ENCODE measurements at places on chromosomes 13 and 19.

DNA sequence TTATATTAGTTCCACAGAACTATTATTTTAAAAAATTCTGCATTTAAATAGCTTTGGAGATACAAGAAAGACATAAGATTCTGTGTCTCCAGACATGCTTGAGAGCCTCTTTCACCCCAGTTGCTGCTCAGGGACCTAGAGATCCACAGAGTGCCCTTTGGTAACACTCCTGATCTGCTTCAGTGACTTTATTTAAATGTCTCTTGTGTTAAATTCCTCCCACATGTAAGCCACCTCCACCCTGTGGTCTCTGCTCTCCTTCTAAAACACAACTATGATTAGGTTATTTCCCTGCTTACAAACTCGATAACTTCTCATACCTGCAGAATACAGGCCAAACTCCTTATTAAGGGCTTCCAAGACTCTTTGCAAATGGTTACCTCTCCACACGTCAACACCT, 141.0 kb downstream of the RFC3 start:
- DNase-seq = no peak

DNA sequence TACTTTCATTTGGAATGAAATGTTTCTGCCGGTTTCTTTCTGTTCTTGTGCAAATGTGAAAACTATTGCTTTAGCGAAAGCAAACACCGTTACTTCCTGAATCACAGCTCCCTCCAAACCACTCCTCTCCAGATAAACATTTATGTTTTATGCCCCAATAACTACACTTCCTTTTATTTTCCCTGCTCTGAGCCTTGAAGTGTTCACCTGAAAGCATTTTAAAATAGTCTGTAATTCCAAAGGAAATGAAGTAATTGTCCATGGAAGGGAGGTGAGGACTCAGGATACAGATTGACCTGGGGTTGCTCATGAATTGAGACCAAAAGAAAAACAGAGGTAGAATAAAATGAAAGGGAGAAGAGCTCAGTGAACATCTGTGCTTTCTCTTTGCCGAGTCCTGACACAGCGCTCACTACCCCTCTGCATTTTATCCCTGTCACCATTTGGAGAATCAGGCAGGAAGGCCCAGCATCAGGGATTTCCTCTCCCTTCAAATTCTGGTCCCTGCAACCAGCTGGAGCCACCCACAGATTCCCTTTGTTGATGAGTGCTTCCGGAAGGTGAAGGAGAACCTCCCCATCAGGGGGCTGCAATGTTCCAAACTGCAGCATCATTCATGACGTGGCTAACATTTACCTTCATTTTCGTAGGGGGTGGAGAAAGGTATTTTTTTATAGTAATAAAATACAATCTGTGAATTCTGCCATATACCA, 171.9 kb downstream of the ITGBL1 start:
- no peak for DNase-seq

DNA sequence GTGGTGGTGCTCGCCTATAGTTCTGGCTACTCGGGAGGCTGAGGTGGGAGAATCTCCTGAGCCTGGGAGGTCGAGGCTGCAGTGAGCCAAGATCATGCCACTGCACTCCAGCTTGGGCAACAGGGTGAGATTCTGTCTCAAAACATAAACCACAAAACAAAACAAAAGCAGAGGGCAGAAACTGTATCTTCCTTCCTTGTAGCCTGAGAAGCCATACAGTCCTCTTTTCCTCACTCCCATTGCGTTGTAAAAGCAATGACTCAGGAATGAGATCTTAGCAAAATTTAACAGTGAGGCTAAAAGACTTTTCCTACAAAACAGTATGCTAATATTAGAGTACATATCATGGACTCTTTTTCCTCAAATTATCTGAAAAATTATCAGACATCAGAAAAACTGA, 130.9 kb downstream of the SHISA2 start:
- no peak for DNase-seq

- no peak for DNase-seq
Observed at GRCh38 chr13:48776401-48776800, 122.7 kb downstream of the CYSLTR2 start.

DNA sequence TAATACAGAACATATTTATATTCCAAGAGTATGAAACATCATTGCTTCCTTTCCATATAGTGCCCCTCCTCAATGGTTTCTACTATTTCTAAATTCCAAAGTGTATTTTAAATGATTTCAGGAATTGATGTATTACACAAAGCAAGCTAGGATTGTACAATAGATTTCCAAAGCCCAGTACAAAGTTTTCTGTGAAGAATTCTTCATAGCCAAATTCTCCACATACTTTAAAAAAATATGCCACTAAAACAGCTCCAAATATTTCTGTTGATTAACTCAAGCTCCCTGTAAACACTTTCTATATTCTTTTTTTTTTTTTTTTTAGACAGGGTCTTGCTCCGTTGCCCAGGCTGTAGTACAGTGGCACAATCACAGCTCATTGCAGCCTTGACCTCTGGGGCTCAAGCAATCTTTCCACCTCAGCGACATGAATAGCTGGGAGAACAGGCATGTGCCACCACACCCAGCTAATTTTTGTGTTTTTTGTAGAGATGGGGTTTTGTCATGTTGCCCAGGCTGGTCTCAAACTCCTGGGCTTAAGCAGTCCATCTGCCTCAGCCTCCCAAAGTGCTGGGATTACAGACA, 50.6 kb downstream of the ELF1 start:
- DNase-seq = no peak

DNA sequence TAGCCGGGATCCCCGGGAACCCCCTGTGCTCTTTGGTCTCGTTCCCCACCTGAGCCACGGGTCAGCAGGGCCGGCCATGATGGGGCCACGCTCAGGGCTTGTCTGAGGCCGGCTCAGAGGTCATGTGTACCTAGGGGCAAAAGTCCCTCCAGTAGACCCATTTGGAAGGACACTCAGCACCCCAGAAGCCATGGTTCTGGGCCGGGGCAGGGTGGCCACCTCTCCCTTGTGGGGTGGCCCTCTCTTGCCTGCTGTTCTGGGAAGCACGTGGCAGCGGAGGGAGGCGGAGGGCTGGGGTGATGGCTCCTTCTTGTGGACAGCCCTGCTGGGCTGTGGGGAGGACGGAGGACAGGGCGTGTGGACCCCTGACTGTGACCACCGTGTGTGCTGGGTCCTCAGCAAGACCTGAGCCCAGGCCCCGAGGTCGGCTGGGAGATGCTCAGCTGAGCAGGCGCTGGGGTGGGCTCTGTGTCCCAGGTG, 6.4 kb upstream of the PEAK3 start:
- DNase-seq = no peak

GRCh38 chr19:40130013-40130412, 39.3 kb upstream of the ZNF780A start:
- no peak for DNase-seq

GRCh38 chr19:38557205-38557799, 60.5 kb downstream of the MAP4K1 start:
- no peak for DNase-seq

DNA sequence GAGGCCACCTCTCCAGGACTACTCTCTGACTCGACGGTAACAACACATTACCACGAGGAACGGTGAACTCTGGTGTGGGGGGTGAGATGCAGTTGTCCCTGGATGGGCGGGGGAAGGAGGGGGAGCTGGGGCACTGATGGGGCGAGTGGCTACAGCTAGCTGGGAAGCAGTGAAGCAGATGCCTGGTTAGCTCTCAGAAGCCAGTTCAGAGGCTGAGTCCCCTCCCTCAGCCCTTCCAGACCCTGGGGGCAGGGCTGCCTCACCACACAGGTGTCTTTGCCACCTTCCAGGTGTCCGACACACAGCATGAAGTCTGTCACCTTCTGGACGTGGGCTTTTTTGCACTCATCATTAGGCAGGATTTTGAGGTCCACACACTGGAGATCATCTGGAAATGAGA, 4.0 kb downstream of the KLK1 start:
- DNase-seq = no peak

GRCh38 chr13:91896547-91896946, 498.1 kb downstream of the GPC5 start:
- DNase-seq = no peak

- no peak for DNase-seq
Observed at GRCh38 chr13:72507416-72508199, 219.8 kb downstream of the MZT1 start.

DNA sequence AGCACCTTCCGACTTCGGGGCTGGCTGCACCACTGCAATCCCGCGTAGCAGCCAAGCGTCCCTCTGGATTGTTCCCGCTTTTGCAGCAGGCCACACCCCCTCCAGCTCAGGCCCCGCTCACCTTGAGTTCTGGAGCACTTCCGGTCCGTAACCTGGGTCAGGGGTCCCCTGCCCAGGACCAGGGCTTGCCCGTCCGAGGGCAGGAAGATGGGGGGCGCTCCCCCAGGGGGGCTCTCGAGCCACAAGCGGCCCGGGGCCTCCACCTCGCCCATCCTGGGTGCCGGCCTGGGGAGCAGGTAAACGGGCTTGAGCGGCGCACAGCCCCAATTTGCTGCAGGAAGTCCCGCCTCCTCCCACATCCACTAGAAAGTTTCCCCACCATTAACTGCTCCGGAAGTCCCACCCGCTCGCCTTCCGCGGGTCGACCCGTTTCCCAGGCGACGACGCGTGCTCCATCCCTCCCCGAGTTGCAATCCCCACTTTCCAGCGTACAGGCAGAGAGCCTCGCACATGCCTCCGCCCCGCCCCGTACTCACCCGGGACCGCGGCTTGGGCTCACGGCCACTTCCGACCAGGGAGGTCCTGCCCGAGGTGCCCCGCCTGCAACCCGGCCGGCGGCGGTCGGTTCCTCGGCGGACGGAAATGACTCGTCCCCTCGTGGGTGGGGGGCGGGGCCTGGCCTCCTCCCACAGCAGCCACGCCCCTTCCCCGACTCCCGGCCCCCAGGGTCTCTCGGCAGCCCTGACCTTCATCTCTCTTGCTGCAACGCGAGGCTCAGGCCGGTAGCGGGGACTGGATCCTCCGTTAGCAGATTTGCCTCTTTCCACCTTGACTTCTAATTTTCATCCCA, at the start of gene PNKP:
PNKP (minus strand) TSS at position 644 of the 850 bp plus-strand sequence; CDS start at position 272, 372 bp downstream.
- peak; percentile 95 for DNase-seq

- peak; percentile 47 for DNase-seq
Observed at GRCh38 chr13:41458761-41459431, 1.5 kb downstream of the RGCC start.

DNA sequence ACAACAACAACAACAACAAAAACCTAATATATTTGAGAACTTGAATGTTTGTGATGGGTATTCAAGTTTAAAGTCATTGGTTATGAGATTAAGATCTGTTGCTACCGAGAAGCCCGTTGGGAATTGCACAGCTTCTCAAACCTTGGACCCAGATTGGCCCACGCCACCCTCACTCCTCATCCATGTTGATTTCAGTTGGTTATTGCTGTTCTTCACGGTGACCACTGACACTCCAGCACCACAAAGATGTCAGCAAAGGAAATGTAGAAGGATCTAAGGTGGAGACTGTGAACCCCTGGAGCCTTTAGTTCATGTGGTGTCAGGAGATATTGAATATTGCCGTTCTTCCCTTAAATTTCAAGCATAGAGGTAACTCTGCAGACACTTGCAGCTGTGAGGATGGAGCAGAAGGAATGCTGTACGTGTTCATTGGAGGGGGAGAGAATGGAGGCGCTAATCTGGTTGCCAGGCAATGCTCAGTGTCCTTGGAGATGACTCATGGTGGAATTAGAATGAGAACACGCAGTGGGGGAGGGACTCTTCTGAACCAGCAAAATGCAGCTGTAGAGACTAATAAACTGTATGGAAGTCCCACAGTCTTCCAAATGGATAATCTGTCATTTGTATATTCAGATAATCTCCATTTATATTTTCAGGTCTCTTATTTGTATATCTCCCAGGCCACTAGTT, 20.8 kb upstream of the ZNF835 start:
- no peak for DNase-seq

GRCh38 chr13:32737111-32737571, 150.9 kb downstream of the PDS5B start:
- no peak for DNase-seq

DNA sequence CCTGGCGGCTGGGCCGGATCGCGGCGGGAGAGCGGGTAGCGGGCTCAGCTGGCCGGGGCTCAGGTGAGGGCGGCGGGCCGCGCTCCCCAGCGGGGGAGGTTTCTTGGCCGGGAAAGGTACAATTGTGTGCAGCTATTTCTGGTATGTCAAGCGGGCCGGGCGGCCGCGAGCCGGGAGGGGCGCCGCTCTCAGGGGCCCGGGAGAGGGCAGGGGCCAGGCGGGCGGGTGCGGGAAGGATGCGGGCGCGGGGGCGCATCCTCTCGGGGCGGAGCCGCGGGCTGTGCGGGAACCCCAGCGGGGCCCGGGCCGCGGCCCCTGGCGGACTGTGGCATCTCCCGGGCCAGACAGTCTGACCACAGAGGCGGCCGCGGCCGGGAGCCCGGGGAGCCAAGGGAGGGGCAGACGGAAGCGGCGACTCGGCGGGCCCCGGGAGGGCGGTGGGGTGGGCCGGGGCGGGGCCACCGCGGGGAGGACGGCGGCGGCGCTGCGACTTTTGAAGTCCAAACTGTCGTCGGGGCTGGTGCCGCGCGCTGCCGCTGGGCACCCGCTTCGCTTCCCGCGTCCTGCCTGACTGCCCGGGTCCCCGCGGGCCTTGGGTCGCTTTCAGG, at the start of gene LMO7:
LMO7 (plus strand) TSS at position 503 of the 608 bp plus-strand sequence. CDS start 328 bp downstream, outside the sequence.
- peak; percentile 22 for DNase-seq

- peak; percentile 29 for DNase-seq
Observed at GRCh38 chr13:24271601-24272451, 37.6 kb upstream of the C1QTNF9 start.

- peak; percentile 42 for DNase-seq
Observed at GRCh38 chr13:40271931-40272775, 394.3 kb downstream of the FOXO1 start.

GRCh38 chr19:29678484-29679106, 13.3 kb downstream of the PLEKHF1 start:
- DNase-seq = no peak

- DNase-seq = peak; percentile 22
Observed at GRCh38 chr19:13430790-13431582, 75.3 kb downstream of the CACNA1A start.

GRCh38 chr13:46598140-46598819, 45.3 kb downstream of the LRCH1 start:
- DNase-seq = no peak

GRCh38 chr19:38920602-38921419, 8.8 kb upstream of the CCER2 start:
- DNase-seq = no peak

DNA sequence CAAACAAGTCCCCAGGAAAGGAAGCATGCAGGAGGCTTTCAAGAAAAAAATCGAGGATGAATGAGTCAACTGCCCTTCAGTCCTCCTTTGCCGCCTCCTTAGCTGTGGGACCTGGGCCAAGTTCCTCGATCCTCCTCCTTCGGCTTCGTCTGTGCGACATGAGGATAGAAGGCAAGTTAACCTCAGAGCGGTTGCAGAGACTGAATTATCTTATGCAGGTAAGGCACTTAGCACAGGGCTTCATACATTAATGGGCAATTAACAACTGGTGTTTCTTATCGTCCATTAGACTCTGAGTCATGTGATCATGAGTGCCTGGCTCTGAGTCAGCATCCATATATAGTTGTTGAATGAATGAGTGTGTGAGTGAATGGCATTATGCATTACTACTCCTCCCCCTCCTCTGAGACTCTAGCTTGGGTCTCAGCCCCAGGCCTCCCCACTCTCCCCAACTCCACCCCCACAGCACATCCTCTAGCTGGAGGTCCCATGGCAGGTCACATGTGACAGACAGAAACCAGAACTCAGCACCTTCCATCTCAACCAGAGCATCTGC, 1.6 kb upstream of the TTC9B start:
- no peak for DNase-seq

- DNase-seq = no peak
Observed at GRCh38 chr19:5435642-5436017, 19.6 kb upstream of the ZNRF4 start.

- DNase-seq = no peak
Observed at GRCh38 chr19:45103156-45103507, 10.2 kb downstream of the PPP1R37 start.
